Activated T-helper 2 cell treated with anti-CD3 and anti-CD28 coated beads, Interferon-gamma antibody, Interleukin-2, Interleukin-4, amounts not matched to agents 10 μg/mL and 5 μg/mL and 100 μg/mL, durations not matched to agents 14 hours and 24 hours and 36 hours (primary cell): ENCODE measurements at places on chromosomes 6 and 20.
A peak's percentile ranks its signal among the peaks of the same experiment; 100 is the strongest.

- no peak for DNase-seq
These were observed 785.6 kb downstream of the QKI start for GRCh38 chr6:164200071-164200470.

DNA sequence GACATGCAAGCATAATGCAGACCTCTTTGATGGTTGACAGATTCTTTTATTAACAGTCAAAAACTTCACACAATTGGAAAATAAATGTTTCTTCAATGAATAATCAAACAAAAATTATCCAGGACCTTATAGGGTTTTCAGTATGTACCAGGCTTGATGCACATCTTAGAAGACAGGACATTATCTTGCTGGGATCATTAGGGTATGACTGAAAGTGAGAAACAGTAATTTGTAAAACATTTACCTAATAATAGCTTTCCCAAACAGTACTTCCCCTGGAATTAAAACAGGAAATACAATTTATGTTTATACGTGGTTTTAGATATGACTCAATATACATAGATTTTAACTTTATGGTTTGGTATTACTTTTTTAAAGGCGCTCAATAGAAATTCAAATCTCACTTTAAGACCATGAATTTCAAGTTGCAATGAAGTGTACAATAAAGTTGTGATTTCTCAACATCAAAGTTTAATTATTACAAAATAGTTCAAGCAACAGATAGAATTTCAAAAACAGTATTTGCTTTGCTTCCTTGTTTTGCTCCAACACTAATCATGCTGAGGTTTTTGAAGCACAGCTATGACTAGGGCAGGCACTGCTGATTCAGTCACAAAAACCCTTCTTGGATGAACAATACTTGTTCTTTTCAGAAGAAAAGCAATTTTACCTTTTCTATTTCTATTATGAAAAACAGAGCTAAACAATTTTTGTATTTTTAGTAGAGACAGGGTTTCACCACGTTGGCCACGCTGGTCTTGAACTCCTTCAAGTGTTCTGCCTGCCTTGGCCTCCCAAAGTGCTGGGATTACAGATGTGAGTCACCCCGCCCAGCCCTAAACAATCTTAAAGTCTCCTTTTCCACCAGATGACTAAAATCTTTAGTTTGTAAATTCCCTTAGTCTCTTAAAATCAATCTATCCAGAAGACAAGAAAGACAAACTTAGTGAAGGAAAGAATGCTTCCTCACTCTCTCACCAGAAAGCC is 13.7 kb downstream of the SOD2 start:
- DNase-seq: no peak

GRCh38 chr20:18011951-18012645 is 43.3 kb downstream of the MGME1 start:
- DNase-seq: no peak

DNA sequence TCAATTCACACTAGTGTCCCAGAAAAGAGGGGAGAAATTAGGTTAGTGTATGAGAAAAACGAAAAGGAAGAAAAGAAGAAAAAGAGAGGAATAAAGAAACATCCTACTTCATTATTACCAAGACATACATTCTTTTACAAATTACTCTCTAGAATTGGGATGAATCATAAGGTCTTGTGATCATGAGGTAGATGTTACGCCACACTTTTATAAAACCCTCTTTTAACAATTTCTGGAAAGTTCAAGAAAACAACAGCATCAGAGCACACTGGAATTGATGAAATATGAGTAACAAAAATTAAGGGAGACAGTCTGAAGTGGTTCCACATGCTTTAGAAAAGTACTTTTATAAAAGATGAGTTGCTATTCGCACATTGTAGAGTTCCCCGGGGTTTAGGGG is 32.6 kb upstream of the NRSN1 start:
- DNase-seq: no peak

- no peak for DNase-seq
These were observed 212.5 kb downstream of the FOXA2 start for GRCh38 chr20:22371843-22372242.

- peak; percentile 45 for DNase-seq
These were observed 18.0 kb downstream of the KLHL31 start for GRCh38 chr6:53647462-53648094.
